Breast epithelium (tissue), 4 donors: ENCODE measurements at places on chromosomes 4 and X. TPM values are rescaled to one million over a fixed set of nuclear protein-coding genes. Genes with fewer than 3 reads are reported as not detected.

The ADH7 gene
- total RNA-seq: not detected

GRCh38 chr4:163665101-163665500 is 170.6 kb downstream of the TMA16 start:
- no peak for DNase-seq

- DNase-seq: no peak
Observed at GRCh38 chrX:16386126-16386525, 218.8 kb downstream of the MAGEB17 start.

- no peak for DNase-seq
Observed at GRCh38 chrX:9370893-9371292, 94.0 kb upstream of the TBL1X start.

- no peak for DNase-seq
Observed at GRCh38 chr4:38774181-38774955, 8.4 kb downstream of the TLR10 start.
